ENCODE measurements at places on chromosomes 11 and 22. TPM values are rescaled to one million over a fixed set of nuclear protein-coding genes. Genes with fewer than 3 reads are reported as not detected.

GRCh38 chr11:22163394-22163797, 29.5 kb upstream of the ANO5 start:
- no peak for DNase-seq

PLEKHA7 gene
- total RNA-seq = 1.1 TPM

- DNase-seq = no peak
Measured at GRCh38 chr11:15476371-15476917, 361.7 kb downstream of the INSC start.

USP2 gene
- 0.22 TPM for total RNA-seq

DNA sequence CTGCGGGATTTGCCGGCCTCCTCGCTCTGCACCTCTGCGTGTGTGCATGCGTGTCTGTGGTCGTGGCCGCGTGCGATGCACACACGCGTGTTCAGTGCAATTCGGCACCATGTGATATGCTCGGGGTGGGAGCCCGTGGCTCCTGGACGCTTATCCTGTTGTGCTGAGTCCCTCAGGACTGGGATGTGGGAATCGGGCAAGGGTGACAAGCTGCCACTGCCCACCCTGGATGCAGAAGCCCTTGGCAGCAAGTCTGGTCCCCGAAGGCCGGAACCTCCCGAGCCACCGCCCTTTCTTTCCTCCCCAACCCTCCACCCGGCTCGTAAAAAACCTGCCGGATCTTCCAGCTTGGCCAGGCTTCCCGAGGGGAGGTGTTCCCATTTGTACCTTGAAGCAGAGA, 128.2 kb downstream of the PHF21B start:
- DNase-seq = no peak

DNA sequence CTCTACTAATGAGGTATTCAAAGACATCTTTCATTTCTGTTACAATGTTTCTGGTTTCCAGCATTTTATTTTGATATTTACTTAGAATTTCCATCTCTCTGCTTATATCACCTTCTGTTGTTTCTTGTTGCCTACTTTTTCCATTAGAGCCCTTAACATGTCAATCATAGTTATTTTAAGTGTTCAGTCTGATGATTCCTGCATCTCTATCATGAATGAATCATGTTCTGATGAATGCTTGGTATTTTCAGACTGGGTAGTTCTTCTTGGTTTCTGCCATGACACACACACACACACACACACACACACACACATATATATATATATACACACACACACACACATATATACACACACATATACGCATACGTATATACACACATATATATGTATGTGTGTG, 486.4 kb upstream of the ISX start:
- no peak for DNase-seq

IGLL1 gene
- total RNA-seq = not detected

CRACR2B gene
- total RNA-seq = 11.6 TPM

DNA sequence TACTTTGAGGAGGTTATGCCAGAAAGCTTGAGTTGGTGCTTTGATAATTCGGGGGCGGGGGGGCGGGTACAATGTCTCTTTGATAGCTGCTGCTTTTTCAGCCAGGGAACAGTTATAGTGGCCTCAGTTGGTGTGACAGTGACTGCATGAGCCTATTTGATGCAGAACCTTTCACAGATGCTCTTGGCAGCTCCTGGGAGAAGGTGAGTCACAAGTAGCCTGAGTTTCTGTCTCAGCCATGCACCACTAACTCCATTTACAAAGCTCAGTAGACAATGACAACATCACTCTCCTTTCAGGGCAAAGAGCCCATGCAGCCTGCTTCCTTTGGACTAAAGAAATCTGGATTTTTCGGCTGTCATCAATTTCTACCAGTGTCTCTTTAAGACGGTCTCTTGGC, 42.1 kb upstream of the SEZ6L start:
- no peak for DNase-seq

TCIRG1 gene
- total RNA-seq = 41.8 TPM

EPS8L2 gene
- 2.6 TPM for total RNA-seq

LRRC32 gene
- total RNA-seq = 57.1 TPM

- no peak for DNase-seq
Measured at GRCh38 chr11:26743622-26744021, 21.8 kb upstream of the SLC5A12 start.

DNA sequence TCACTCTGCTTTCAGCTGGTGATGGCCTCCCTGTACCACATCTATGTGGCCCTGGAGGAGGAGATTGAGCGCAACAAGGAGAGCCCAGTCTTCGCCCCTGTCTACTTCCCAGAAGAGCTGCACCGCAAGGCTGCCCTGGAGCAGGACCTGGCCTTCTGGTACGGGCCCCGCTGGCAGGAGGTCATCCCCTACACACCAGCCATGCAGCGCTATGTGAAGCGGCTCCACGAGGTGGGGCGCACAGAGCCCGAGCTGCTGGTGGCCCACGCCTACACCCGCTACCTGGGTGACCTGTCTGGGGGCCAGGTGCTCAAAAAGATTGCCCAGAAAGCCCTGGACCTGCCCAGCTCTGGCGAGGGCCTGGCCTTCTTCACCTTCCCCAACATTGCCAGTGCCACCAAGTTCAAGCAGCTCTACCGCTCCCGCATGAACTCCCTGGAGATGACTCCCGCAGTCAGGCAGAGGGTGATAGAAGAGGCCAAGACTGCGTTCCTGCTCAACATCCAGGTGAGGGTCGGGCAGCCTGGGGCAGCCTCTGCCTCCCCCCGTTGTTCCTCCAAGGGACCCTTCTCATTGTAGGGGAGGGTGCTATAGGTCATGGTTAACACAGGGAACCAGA, 5.9 kb downstream of the HMOX1 start:
- no peak for DNase-seq

DNA sequence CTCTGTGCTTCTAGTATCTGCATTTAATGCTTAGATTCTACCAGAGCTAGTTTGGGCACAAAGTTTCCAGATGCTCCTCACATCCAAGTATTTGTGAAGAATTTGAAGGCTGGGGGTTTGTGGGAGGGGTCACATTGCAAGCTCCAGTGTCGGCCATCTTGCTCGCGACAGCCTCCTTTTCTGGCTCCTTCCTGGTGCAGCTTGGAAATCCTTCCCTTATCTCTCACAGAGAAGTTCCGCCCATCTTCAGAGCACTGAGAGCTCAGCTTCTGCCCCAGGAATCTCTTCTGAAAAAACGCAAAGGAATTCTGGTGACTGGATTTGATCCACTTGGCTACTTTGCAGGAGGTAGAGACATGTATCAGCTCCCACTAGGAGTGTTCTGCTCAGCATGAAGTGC, 497.5 kb downstream of the TBC1D22A start:
- DNase-seq = no peak

GRCh38 chr11:11157185-11157584, 195.9 kb downstream of the CSNK2A3 start:
- peak; percentile 31 for DNase-seq

DNA sequence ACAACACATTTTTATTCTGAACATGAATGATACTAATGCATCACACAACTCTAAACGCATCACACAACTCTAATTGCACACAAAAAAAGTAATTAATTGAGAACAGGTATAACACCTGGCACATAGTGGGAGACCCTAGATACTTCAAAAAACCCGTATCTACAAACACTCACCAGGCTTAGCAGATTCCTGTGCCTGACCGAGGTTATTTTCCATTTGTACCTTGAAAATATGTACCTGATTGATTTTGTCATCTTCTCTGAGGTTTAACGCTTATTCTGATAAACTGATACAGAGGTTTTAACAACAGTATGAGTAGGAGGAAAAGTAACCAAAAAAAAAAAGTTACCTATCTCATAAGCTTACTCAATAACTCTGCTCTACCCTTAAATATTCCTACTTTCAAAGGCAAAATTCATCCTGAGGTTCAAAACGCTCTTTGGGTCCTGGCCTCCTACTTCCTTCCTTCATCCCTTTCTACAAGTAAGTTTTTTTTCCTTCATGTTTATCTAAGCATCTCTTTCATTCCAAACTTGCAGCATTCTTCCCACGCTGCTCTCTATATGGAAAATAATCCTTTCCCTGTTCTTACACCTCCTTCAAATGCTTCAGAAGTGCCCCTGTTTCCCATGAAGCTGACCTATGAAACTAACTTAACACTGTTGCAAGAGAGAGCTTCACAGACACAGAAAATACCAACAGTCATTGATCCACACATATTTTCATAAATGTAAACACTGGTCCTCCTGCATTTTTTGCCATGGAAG, 73.3 kb downstream of the ETS1 start:
- DNase-seq = peak; percentile 21

UBE2L6 gene
- 29.2 TPM for total RNA-seq

CSF2RB gene
- total RNA-seq = 1.4 TPM

Measured in lung microvascular endothelial cell (primary cell).